ENCODE measurements at places on chromosomes 2 and 18.

DNA sequence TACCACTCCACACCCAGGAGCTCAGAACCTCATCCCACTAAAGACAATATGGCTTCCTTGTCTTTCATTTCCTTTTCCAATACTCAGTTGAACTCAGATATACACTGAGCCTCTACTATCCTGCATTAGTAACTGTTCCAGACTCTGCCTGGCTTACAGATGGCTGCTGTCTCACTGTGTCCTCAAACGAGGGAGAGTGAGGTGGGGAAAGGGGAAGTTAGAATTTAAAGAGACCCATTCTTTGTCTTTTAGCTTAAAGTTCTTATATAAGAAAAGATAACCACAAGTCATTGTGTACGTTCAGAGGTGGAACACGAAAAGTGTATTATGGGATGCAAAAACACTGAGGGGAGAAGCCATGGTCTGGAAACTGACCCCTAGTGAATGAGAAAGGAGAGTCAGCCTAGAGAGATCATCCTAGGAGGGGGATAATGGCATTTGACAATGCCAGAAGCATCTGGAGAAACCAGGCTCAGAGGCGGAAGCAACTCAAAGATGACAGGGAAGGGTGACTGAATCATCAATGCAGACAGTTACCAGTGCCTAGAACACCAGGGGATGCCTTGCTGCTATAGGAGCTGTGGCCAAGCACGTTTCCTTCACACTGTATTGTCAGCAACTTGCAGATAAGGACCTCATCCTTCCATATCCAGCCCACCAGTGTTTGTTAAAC is 170.7 kb downstream of the CYRIA start:
- no peak for DNase-seq

DNA sequence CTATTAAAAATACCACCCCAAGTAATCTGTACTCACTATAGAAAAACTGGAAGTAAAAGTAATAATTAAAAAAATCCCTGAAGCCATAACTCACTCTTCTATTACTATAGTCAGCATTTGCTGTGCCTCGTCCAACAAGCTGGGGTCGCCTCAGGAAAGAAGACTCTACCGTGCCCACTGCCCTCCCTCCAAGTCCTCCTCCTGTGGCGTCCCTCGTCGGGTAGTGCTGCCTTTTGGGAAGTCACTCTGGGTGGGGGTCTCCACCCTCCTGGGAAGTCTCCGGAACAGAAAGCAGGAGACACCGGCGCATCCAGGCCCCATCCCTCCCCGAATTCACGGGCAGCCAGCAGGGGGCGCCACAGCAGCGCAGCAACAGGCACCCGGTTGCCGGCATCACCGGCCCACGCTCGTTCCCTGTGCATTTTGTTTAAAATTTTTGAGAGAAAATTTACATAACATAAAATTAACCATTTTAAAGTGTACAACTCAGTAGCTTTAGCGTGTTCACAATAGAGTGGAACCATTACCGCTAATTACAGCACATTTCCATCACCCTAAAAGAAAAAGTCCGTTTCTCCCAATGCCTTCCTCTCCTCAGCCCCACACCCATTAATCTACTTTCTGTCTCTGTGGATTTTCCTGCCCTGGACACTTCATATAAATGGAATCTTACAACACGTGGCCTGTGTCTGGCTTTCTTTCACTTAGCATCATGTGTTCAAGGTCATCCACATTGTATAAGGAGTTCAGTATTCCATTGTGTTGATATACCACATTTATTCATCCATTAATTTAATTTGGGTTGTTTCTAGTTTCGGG is 62.2 kb downstream of the ADNP2 start:
- peak; percentile 89 for DNase-seq

- DNase-seq: no peak
Measured at GRCh38 chr2:216754336-216754735, 59.0 kb upstream of the IGFBP5 start.

DNA sequence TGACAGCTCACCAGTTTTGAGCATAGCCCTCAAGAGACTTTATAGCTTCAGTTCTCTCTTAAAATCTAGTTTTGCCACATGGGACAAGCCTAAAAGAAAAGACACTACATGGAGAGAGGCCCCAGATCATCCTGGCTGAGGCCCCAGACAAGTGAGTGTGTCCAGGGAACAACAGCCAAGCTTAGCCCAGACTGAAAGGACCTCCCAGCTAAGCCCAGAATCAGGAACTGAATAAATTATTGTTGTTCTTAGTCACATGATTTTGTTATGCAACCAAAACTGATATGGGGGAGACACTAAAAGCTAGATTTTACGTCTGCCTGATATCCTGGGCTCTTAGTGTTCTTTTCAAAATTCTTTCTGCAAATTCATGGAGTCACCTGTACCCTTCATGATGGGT is 29.3 kb upstream of the LBH start:
- peak; percentile 49 for DNase-seq

DNA sequence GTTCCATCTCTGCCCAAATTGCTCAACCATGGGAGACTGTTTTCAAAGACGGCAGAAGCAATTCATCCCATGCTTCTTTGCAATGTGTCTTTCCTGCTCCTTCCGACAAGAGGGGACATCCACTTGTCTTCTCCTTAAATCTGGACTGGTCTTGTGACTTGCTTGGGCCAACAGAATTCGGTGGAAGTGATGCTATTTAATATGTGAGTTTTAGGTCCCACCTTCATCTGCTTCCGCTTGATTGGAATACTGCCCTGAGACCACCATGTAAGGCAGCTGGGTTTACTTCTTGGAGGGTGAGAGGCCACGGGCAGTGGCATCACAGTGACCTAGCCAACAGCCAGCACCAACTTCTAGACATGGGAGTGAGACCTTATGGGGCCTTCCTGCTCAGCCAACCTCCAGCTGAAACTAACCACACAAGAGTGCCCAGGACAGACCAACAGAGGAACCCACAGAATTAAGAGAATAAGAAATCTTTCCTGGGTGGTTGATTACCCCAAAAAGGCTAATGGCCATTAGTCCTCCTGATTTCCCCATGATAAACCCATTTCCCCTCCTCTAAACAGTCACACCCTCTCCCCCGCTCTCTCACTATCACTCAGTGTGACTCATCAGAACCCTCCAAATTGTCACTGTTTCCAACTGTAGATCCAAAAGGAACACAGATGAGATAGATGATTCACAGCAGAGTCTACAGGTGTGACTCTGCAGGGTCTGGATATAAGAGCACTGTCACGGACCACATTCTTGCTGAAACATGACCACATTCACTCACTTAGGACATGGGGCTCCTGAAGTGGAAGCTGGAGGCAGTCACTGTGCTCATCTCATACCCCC is 16.2 kb upstream of the RHOB start:
- DNase-seq: peak; percentile 30

Data from mesenteric fat pad (tissue), 1 donor.